ENCODE measurements at places on chromosomes 4 and X.

DNA sequence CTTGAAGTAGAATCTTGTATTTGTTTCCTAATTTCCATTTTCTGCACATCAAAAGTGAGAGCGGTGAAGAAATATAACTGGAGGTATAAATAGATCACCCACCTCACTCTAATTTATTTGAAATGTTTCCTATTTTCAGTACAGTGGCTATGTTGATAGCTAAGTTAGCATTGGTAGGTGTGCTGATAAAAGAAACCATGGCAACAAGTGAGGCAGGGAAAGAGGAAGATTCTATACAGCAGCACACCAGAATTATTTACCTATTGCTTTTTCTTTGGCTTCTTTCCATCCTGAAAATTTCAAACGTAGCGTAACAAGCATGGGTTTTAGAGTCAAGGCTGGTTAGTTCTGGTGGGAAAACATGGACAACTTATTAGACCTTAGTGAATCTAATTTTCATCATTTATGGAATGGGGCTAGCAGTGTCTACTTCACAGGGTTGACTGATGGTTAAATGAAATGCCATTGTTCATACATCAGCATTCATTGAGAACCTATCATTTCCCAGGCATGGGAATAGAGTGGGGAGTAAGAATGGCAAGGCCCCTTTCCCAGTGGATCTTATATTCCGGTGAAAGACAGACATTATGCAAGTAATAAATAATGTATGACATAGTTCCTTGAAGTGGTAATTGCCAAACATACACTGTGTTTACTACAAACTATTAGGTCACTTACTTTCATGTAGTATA lies 30.6 kb upstream of the CTSO start:
- no peak for DNase-seq

- DNase-seq: no peak
These were observed 694.4 kb upstream of the FAM241A start for GRCh38 chr4:111450867-111451266.

DNA sequence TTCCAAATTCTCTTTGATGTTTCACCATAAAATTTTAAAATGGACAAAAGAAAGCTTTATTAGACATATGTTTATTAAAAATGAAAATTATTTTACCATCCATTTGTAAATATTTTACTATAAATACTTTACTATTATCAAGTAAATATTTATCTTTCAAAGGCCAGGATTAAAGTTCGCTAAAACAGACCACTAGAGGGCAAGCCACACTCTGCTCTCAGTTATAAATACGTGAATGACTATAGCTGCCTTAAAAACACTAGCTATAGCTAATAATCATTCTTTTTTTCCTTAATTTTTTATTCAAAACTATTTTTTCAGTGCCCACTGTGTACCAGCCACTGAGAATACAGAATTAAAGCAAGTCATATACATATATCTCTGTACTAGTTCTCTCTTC lies 38.6 kb downstream of the UNC5C start:
- no peak for DNase-seq

DNA sequence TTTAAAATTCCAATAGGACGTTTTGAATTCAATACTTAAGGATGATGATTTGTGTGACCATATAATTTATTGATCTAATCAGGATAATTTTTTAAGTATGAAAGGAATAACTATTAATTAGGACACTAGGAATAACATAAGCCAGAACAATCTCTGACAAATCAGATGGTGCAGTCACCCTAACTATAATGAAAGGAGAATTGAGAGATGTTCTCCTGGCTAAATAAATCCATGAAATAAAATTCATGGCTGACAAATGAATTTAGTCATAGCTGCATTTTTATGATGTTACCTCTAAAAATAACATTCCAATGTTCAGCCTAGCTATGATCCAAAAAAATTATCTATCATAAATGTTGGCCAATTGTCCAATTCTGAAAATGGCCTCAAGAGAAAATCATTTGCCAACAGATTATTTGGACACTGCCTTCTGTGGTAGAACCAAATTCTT lies 190.6 kb upstream of the NEIL3 start:
- no peak for DNase-seq

DNA sequence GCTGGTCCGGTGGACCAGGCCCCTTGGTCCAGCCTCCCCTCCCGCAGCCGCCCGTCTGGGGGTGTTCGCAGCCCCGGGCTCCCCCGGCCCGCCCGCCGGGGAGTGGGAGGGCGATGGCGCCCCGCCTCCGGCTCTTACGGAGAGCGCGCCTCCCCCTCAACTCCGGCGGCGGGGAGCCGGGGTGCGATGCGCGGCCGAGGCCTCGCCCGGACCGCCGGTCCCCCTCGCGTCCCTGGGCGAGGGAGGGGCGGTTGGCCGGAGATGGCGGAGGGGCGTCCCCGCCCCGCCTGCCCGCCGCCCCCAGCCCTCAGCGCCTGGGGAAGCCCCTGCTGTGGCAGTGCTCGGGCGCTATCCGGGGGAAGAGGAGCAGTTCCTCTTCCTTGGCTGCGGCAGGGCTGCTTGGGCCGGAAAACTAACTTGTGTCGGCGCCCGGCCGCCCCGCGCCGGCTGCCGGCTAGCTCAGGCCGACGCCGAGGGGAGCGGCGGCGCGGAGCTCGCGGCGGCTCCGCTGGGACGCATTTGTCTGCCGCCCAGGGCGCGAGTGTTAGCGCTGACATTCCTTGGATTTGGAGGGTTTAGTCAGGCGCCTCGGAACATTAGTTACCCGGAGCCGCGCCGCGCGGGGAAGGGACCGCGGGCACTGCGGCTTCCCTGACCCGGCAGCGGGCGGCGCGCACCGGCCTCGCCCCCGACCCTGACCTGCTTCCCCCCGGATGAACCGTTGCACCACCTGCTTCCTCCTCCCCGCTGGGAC lies 994 bp downstream of the GALNT7 start:
- peak; percentile 91 for DNase-seq

DNA sequence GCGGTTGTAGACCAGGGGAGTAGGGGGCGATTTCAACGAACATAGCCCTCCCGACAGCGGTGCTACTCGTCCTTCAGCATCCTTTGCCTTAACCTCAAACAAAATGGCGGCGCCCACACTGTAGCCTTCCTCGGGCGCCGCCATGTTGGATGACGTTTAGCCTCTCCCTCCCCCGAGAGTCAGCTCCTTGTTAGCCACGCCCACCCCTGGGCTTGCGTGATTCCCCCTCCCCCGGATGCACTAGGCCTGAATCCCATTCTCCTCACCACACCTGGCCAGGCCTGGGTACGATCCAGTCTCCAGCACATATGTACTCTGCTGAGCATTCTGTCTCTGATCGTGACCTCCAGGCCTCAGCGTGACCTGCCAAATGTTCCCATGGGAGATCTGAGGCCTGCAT lies 49.0 kb upstream of the ZNF157 start:
- peak; percentile 84 for DNase-seq

DNA sequence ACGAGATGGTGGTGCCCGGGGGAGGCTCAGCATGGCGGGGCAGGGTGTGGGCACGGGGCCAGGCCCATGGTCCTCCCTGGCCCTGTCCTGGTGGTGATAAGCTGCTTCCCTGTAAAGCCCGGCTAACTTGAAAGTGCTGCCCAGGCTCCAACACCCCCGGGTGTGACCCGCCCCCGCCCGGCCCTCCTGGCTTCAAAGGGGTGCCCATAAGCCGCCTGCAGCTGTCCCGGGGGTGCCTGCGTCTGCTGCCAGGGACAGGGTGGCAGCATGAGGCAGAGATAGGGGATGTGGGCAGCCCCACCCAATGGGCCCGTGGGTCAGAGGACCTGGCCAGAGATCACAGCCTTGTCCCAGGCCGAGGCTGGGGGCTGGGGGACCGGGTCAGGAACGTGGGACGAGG lies 18.1 kb downstream of the FGFRL1 start:
- DNase-seq: no peak

- no peak for DNase-seq
These were observed 8.8 kb downstream of the ANKRD37 start for GRCh38 chr4:185405296-185405999.

DNA sequence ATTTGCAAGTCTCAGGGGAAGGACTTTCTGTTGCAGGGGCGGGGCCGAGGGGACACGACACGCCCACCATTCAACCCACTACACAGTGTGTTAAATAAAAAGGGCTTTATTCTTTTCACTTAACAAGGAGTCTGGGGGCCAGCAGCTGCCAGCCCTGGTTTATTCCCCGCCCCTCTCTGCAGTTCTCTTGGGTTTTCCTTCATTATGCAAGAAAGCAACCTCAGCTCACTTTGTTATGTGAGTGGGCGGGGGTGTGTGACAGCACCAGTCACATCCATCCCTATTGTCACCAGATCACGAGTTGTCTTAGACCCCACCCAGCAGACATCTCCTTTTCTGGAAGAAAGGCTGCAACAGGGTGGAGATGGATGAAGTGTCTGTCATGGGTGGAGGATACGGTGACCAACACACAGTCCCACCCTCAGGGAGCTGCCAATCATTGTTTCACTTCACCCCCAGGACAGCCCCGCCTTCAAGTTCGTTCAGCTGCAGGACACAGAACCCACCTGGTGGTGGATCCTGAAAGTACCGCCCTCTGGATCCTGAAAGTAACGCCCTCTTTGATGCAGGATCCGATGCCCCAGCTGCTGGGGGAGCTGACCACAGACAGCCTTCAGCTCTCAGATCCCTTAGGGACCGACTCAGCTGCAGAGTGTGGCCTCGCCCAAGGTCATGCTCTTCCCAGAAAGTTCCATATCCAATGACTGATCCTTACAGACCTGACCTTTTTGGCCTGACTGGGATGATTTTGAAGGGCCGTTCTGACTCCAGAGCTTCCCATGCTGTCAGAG lies 79.6 kb downstream of the SMIM20 start:
- DNase-seq: no peak

DNA sequence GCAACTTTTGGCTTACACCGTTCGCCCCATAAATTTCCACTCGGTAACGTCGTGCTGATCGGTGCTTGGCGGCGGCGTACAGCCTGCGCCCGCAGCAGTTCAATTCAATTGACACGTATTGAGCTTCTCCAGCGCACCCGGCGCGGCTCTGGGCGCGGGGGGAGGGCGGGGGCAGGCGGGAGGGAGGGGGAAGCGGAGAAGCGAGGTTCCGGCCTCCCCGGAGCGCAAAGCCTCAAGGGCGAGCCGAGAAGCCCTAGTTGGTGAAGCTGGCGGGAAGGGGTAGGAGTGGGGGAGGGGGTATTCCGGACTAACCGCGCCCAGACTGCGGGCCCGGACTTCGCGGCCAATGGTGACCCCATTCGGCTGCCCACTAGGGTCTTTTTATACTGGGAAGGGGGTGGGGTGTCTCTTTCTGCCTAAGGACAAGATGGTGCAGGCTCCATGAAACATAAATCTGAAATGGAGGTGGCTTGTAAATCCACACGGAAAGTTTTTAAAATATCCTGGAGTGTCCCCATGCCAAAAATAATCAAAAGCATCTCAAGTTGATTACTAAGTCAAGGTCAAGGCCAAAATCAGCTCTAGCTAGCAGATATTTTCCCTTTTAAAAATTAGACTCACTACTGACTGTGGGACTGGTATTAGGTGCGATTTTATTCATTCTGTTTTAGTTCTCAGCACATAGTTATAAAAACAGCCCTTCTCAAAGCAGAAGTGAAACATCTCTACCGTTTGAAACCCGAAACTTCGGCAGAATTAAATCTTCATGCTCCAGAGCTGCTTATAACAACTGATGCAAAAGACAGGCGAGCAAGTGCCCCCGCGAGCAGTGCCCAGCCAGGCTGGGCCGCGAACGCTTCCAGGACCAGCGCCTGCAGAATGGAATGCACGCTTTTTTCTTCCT lies 1.5 kb upstream of the BCOR start:
- no peak for DNase-seq

- DNase-seq: no peak
These were observed 126.8 kb downstream of the NAA11 start for GRCh38 chr4:79198951-79199587.

GRCh38 chr4:2070421-2071251 lies 11.5 kb downstream of the NAT8L start:
- DNase-seq: peak; percentile 75

DNA sequence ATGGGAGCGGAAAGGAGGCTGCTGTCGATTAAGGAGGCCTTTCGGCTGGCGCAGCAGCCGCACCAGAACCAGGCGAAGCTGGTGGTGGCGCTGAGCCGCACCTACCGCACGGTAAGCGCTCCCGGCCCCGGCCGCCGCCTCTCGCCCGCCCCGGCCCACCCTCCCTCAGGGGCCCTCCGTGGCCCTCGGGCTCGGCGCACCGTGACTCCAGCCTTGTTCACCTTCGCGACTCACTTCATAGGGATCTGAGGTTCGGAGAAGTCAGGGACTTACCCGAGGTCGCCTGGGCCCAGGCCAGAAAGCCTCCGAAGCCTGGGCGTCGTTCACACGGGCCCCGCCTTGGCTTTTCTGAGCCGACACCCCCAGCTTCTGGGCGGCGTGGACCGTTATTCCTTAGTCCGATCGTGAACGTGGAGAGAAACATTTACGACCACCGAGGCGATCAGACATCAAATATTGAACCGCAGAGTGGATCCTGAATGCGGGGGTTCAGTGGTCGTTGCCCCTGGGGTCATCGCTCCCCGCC lies 362 bp downstream of the NCAPG start:
- peak; percentile 70 for DNase-seq

DNA sequence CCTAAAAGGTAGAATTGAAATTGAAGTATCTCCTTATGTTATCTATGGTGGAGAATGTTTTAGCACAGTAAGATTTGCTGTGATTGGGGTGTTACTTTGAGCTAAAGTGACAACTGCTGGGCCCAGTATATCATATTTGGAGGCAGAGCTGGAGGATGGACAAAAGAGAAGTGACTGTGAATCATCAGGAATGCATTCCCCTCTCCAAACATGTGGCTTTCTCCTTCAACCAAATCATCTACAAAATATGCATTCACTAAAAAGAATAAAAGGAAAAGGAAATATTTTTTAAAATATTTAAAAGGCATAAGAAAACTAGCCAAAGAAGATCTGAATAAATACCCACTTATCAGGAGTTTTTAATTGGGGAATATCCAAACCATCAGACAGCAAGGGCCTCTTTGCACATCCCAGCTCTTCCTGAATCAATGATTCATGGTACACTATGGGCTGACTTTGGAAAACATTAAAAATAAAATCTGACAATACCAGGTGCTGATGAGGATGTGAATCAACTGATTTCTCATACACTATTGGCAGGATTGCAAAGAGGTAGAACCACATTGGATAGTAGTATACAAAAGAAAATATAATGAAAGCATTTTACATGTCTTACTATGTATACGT lies 671.7 kb upstream of the NR3C2 start:
- DNase-seq: no peak

GRCh38 chr4:170940043-170940724 lies 850.4 kb upstream of the AADAT start:
- DNase-seq: peak; percentile 35

DNA sequence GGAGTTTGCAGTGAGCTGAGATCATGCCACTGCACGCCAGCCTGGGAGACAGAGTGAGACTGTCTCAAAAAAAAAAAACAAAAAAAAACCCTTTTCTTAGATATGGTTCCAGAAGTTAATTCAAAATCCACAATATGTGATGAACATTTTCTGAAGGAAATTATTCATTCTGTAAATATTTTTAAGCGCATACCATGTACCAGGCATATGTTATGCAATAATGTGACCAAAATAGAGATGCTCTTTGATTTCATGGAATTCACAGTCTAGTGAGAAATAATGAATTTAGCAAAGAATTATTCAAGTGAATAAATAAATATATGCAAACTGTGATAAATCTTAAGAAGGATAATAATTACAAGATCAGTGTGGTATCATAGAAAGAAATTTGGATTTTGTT lies 174.7 kb downstream of the GC start:
- no peak for DNase-seq

Measured in posterior vena cava (tissue), 2 donors.